Left colon (tissue), 2 donors: ENCODE measurements at places on chromosomes 11 and 22. TPM values are rescaled to one million over a fixed set of nuclear protein-coding genes. Genes with fewer than 3 reads are reported as not detected.
A peak's percentile ranks its signal among the peaks of the same experiment; 100 is the strongest.

DNA sequence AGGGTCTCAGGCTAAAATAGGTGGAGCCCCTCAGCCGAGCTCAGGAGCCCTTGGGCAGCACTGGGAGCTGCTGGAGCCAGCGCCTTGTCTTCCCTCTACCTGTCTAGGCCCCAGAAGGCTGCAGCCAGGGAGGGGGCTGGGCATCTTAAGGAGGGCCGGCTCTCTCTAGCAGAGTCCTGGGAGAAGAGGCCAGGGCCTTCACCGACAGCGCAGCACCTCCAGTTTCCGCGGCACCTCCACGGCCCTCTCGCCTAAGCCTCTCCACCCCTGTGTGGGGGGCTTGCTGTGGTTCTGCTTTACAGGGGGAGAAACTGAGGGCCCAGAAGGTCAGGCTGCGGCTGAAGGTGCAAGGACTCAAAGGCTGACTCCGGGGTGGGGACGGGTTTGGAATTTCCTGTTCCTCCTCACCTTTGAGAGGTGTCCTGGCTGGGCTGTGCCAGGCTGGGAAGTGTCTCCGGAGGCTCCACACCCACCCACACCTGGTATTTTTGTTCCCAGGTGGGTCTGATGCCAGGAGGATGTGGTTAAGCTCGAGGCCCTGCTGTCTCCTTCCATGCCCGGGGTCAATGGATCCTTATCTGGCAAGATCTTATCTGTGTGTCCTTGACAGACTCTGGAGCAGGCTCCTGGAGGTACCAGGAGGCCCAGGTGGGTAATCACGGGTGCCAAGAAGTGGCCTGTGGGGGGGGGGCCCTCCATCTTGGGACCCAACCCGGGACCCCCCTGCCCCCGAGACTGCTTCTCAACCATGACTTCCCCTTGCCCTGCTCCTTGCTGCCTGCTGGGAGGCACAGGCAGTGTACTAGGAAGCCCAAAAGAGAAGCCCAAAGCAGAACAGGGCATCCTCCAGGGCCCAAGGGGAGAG, 95.3 kb upstream of the FGF3 start:
- peak; percentile 25 for DNase-seq

GRCh38 chr11:74139151-74139918, 31.5 kb downstream of the C2CD3 start:
- DNase-seq: no peak

DNA sequence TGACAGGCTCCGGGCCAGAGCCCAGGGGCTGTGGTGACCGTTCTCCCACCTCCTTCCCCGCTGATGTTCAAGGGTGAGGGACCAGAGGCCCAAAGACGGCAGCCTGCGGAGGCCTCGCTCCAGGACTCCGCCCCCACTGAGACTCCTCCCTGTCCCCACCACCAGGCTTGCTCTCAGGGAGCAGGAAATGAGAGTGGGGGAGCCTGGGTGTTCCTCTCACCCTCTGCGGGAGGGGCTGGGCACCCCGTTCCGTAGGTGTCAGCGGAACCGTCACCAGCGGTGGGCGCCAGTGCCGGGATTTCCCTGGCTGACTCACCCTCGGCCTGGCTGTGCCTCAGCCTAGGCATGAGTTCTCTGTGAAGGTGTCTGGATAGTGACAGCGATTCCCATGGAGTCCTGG, 15.7 kb downstream of the DAGLA start:
- DNase-seq: peak; percentile 80

GRCh38 chr11:31856248-31856647, 45.1 kb upstream of the PAX6 start:
- no peak for DNase-seq

DNA sequence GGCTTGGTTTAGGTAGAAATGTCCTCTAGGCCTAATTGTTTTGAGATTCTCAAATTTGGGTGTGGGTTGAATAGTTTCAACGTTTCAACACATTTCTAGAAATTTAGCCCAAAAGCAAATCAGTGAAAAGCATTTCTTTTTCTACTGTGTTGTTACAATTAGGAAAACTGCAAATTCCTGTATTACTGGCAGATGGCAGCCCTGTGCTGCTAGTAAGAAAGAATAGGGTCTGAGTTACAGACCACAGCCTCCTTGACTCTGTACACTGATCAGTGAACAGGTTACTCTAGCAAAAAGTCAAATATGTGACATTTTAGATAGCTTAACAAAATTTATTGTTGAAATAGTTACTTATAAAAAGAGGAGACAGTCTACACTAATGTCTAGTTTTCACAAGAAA, 703.0 kb downstream of the JRKL start:
- no peak for DNase-seq

- DNase-seq: no peak
These were observed 47.1 kb downstream of the PISD start for GRCh38 chr22:31614781-31615490.

DNA sequence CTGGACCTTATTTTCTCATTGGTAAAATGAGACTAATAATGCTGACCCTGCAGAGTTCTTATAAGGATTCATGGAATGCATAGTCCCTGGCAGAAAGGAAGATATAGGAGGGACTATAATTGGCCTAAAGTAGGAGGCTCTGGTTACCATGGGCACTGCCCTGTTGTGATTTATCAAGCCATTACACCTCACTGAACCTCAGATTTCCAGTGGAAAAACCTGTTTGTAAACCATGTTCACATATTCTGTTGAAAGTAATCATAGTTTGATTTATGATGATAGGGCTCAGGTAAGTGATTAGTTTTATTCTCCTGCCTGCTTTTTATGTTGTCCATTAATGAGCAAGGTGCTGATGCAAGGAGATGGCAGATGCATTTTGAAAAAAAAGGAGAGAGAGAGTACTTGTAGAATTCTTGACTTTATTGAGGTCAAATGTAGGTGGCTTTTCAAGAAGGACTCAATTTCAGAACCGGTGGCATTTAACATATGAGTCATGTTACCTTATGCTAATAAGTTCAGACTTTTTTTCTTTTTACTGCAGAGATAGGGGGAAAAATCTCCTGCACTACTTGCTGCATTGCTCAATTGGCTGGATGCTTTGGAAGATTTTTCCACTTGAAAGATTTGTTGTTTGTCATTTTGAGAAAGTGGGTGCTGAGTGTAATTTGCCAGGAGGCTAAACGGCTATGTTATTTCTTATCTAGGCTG, 14.6 kb downstream of the NF2 start:
- no peak for DNase-seq

GRCh38 chr11:44623341-44623730, 57.9 kb downstream of the CD82 start:
- DNase-seq: no peak

The CSNK2A3 gene
- total RNA-seq: 1.5 TPM

The TTC12 gene
- total RNA-seq: 12.8 TPM

The SCUBE2 gene
- total RNA-seq: 8.3 TPM

The SCGB1D2 gene
- not detected for total RNA-seq
